ENCODE measurements at places on chromosomes 12 and 14.

- no peak for DNase-seq
These were observed 11.2 kb downstream of the COX14 start for GRCh38 chr12:50123203-50123602.

- no peak for DNase-seq
These were observed 229.7 kb downstream of the SLC25A21 start for GRCh38 chr14:36942522-36943245.

DNA sequence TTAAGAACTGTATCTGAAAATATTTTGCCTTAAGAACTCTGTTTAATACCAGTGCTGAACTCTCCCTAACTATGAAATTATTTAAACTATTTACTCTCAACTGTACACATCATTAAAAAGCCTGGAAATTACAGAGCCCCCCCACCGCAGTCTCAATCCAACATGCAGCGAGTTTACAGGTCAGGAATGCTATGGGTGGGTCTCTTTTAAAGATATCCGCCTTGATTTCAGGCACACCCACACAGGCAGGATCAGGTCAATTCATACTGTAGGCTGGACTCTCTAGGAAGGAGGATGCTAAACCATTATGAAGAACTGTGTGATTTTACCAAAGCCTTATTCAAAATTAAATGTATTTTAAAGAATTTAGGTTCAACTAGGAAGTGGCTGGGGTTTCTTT is 16.5 kb downstream of the SPTLC2 start:
- DNase-seq, result peak; percentile 68

DNA sequence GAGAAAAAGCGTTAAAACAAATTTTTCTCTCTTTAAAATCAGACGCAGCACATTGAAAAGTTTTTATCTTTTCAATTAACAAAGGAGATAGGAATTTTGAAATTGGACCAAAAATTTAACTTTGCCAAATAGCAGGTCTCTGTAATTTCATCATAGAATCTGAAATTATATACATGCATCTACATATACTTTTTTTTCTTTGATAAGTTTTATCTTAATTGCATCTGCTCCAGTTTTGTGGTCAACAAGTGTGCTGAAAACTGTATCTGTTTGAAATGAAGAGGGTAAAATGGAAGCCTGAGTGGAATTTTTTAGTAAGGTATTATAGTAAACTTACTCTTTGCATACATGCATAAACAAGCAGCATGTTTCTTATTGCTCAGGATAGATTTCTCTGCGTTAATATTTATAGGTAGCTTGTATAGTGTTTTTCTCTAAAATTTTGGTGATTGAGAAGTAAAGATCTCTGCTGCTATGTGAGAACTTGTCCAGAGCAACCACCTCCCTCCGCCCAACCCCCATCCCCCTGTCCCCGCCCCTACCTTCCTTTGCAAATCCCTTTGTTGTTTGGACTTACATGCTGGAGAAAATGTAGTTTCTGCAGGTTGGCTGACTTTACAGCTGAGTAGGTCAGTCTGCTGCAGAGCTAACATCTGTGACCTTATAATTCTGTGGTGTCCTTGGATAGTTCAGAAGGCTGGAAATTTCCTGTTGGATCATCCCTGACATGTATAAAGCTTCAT is 64.6 kb downstream of the VRK1 start:
- no peak for DNase-seq

DNA sequence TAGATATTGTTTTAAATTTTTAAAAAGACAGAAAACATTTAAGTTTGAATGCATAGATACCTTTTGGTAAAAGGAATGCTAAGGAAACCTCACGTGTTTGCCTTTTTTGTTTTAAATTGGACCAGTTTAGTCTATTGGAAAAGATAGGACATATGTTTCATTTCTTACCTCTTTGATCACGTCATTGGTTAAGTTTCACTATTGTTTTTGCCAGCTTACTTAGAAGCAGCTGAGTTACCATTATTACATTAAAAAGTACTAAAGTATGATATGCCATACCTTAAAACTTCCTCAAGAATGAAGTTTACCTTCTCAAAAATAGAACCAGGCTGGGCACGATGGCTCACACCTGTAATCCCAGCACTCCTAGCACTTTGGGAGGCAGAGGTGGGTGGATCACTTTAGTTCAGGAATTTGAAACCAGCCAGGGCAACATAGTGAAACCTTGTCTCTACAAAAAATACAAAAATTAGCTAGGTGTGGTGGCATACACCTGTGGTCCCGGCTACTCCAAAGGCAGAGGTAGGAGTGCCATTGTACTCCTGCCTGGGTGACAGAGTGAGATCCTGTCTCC is 54.4 kb downstream of the SRGAP1 start:
- no peak for DNase-seq

All from kidney glomerular epithelial cell (primary cell).